Hematopoietic multipotent progenitor cell (in vitro differentiated cells): ENCODE measurements at places on chromosomes 2 and 18.

DNA sequence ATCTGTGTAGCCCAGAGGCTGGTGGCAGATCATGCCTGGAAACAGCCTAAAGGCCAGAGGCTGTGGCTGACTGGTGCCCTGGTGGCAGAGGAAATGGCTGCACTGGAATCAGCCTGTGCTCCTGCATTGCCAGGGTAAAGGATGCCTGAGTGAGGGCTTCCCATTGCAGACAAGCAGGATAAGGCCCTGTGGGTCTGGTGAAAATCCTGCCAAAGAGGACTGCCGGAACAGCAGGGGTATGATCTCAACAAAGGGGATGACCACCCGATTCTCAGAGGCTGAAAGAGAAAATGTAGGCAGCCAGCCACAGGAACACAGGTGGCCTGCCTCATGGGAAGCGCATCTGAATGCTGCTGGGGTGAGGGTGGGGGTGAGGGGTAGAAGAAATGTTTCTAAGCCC is 48.2 kb downstream of the FBXO48 start:
- no peak for DNase-seq

DNA sequence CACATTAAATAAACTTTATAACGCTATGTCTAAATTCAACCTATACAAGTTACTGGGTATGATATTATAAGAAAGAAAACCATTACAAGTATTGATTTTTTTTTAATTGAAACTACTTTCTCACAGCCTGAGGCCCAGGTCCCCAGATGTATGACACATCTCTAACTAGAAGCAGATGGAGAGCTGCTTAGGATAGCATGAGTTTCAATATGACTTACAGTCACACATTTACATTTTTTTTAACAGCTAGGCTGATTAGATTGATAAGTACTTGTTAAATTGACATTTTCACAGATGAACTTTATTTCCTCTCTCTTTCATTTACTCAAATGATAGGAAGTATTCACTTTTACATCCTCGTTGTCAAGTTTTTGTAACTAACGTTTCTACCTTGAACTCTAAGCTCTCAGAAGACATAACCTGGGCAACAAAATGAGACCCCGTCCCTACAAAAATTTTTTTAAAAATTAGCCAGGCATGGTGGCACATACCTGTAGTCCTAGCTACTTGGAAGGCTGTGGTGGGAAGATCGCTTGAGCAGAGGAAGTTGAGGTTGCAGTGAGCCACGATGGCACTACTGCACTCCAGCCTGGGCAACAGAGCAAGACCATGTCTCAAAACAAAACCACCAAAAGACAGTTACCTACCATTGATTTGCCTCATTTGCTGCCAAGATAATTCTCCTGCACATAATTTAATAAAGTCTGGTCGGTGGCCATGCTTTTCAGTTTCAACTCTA is 52.4 kb downstream of the STK39 start:
- DNase-seq, result no peak

- no peak for DNase-seq
Observed at GRCh38 chr2:69693775-69694450, 48.0 kb upstream of the ANXA4 start.

DNA sequence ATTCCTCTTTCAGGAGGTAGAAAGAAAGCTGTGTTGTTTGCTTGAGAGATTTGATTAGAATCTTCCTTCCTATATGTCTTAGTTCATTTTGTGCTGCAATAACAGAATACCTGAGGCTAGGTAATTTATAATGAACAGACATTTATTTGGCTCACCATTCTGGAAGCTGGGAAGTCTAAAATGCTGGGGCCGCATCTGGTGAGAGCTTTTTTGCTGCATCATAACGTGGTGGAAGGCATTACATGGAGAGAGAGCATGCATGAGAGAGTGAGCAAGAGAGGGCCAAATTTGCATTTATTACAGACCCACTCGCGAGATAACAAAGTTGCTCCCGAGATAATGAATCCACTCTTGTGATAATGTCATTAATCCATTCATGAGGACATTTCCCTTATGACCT is 34.4 kb downstream of the APLF start:
- no peak for DNase-seq

- no peak for DNase-seq
Observed at GRCh38 chr2:233288663-233289062, 19.0 kb upstream of the SAG start.

DNA sequence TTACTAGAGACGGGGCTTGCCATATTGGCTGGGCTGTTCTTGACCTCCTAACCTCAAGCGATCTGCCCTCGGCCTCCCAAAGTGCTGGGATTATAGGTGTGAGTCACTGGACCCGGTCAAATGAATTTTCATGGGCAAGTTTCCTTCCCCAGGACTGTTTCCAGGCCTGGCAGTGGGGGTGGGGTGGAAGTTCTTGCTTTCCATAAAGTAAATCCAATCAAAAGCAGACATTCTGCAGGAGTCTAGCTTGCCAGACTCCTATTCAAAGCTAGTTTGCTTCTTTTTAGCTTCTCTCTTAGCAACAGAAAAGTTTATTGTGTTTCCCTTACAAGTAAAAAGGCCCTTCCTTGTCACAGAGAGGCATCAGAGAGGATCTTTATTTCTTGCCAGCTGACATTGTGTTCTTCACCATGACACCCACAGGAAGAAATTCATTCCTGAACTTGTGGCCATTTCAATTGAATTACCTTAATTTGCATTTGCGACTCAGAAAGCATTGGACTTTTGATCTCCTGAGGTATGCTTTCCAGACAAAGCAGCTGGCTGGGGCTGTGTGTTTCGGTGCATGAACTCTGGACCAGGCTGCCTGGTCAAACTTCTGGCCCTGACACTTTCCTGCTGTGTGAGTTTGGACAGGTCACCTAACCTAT is 37.9 kb downstream of the LYPD1 start:
- no peak for DNase-seq

DNA sequence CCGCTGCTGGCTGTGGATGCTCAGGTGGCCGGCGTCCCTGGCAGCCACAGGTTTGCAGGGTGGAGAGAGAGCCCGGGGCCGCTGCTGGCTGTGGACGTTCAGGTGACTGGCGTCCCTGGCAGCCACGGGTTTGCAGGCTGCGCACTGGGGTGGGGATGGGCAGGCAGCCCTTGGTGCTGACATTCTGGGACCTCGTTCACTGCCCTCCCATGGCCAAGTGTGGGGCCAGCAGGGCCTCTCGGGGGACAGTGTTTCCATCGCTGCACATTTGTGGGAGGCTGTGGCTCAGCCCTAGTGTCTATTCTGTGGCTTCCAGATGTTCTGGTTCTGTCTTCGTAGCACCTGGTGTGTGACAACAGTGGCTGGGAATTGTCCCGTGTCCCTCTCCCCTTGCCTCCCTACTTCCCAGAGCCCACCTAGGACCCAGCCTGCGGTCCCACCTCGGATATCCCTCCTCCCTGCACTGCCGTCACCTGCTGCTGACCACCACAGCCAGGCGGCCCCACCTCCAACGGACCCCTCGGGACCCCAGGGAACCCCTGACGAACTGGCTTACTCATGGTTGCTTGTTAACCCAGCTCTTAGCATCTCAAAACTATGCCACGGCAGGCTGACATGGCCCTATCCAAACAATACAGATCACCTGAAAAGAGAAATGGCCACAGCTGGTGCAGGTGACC is 915 bp downstream of the CROCC2 start:
- DNase-seq, result no peak

DNA sequence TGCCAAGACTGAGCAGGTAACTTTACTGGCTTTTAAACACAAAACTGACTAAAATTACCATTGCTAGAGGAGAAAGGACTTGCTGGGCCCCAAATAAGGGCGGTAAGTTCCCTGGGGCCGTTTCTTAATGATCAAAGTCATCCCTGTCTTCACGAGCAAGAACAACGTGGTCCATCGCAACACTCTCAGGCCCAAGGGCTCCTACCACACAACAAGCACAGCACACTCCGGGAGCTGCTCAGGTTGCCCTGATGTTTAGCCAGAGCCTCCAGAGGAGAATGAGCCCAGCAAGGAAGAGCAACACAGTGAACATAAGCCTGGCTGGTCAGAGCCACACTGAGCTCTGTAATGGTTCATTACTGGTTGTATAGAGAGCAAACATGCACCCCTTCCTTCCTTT is 102.7 kb downstream of the DYNC1I2 start:
- no peak for DNase-seq

GRCh38 chr2:15348045-15348444 is 213.1 kb downstream of the NBAS start:
- DNase-seq, result no peak

DNA sequence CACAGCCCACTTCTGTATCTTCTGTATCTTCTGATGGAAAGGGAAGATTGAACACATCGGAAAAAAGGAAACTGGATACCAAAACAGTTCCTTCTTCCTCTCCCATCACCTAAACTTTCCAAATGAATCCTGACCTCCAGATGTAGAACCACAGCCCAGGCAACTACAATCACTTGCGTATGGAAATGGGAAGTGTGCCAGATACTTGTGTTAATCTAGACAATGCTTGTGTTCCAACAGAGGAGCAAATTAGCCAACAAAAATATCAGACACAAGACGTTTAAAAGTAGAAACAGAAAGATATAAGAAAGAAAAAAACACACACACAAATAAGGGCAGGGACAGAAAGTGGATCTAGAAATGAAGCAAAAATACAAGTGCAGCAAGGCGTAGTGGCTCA is 31.4 kb upstream of the DUSP2 start:
- no peak for DNase-seq

GRCh38 chr2:167581961-167582574 is 665.3 kb downstream of the STK39 start:
- DNase-seq, result no peak

DNA sequence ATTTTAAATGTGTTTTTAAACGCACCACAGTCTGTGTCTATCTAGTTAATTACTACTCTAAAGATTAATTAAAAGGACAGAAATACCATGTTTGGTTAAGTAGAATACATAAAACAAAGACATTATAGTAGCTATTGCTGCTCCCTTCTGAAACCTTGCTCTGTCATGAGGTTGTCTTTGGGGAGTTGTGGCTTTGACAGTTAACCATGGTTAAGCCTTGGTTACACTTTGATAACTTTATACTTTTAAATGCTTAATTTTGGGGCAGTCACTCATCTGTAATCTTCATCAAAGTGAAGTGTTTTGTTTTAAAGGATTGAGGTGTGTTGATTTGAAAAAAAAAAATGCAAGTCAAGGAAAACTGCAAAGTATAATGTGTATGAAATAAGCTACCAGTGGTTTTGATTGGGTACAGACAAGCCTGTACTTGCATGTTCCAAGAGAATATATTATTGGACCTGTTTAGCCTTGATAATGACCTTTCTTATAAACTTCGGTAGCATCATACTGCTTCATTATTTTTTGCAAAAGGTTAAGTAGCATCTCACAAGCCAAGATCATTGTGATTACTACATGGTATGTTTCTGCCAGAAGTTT is 29.8 kb upstream of the TBR1 start:
- DNase-seq, result no peak

GRCh38 chr2:88450925-88451810 is 1.3 kb downstream of the FOXI3 start:
- no peak for DNase-seq

DNA sequence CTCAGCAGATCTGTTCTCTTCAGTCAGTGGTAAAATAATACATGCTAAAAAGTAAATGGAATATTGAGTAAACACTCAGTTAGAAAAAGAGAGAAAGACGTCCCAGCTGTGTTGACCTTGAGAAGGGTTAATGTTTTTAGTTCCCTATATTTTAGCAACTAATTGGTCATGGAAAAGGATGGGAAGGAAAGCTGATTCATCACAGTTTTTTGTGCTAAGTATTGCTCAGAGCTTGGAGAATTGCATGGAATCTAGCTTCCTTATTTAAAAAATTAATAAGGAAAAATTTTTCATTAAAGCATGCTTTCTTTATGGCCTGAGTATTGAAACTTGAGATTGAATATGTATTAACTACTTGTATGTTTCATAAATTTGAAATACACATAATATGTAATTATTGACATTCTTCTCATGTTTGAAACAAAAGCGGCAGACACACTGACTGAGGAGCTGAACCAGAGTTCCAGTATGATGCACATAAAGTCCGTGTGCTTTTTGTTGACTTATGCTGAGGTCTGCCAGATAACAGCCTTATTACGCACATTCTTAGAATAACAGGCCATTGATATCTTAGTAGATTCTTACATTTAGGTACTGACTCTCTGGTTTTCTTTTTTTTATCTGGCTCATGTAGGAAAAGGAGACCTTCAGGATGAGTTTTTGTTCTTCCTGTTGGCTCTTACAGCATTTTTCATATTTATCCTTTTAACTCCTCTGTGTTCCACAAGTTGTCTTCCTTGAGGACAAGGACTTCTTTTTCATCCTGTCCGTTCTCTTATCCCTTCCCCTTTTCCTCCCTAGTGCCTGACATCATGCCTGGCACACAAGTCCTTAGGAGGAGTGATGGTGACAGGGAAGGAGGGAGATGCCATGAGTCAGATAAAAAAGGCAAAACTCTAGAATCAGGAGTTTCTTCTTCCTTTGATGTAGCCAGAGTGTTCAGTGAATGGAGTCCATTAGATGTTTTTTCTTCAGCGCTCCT is 194.1 kb downstream of the PTPRM start:
- DNase-seq, result no peak

- no peak for DNase-seq
Observed at GRCh38 chr2:204950695-204951346, 405.5 kb downstream of the PARD3B start.

GRCh38 chr2:86235196-86235980 is 36.1 kb downstream of the MRPL35 start:
- DNase-seq, result no peak

GRCh38 chr2:40123746-40124145 is 328.1 kb downstream of the SLC8A1 start:
- DNase-seq, result no peak

- peak; percentile 33 for DNase-seq
Observed at GRCh38 chr2:203534621-203535077, 452 bp downstream of the RAPH1 start.

GRCh38 chr2:229141424-229142025 is 129.6 kb downstream of the PID1 start:
- no peak for DNase-seq

DNA sequence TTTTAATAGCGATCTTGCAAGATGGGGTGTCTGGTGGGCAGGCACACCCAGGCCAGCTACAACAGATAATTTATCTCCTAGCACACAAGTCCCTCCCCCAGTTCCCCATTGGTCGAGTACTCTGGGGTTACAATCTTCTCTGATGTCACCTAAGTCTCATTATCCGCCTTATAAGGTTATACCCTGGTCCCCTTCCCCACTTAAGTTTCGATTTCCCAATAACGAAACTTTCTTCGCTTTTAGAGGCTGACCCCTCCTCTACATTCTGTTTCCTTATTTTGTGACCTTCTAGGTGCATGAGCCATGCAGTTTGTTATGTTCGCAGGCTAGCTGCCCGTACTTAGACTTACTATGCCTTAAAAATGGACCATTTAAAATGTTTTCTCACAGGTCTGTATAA is 180.1 kb downstream of the CAPN13 start:
- DNase-seq, result no peak

GRCh38 chr2:232815569-232815968 is 39.2 kb upstream of the KCNJ13 start:
- no peak for DNase-seq
